ENCODE measurements at places on chromosomes 6 and 20.
A peak's percentile ranks its signal among the peaks of the same experiment; 100 is the strongest.

DNA sequence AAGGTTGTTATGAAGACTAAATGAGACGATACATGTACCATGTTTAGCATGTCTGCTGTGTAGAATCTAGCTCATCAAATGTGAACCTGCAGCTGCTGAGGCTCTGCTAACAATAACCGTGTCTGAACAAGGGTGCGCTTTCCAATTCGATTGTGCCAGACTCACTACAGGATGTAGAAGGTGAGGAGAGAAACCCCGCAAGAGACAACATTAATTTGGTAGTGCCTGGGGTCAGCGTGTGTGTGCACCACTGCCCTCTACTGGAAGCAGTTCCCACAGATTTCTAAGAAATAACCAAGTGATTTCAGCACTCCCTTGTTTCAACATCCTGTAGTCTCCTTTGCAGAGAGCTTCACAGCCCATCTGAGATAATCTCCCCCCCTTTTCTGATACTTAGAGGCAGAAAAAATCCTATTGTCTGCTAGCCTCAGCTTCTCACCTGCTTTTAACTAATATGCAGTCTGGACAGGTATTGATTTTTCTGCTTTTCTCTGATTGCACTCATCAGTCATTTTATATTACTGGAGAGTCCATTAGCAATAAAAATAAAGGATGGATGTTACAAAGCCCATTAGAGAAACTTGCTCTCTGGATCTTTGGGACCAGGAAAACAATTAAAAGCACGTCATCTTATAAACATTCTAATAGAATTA is 96.7 kb upstream of the BACH2 start:
- peak; percentile 51 for DNase-seq

GRCh38 chr6:149483849-149484655 is 762 bp downstream of the ZC3H12D start:
- DNase-seq: no peak

- DNase-seq: no peak
Observed at GRCh38 chr6:63790334-63790733, 154.7 kb downstream of the PHF3 start.

GRCh38 chr6:89145091-89145955 is 532 bp upstream of the PM20D2 start:
- DNase-seq: no peak

DNA sequence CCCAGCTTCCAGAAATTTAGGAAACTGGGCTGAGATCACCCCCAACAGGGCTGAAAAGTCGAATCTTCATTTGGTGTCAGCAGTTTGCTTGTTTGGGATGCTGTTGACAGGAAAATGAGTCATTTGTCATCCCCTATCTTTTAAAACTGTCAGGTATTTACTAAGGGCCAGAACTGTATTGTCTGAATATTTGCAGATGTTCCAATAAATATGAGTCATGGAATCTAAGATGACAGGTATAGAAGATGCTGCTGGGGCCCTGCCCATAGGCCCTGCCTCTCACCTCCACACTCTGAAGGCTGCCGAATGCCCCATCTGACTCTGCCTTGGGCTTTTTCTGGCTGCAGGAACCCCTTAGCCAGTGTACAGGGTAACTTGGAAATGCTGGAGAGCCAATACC is 3.9 kb downstream of the ETV7 start:
- DNase-seq: no peak

DNA sequence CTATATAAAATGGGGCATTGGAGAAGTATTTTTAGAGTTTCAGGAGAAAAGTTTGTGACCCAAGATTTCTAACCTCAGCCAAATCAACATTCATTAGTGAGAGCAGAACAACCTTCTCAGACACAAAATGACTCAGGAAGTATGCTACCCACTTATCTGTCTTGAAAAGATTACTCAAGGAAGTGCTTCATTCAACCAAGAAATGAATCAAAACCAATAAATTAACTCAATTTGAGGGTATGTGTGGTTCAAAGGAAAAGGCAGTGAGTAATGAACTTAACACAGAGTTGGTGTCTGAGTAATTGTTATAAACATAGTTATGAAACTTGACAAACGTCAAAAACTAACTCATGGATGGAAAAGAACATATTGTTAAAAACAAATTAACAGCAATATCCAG is 227.6 kb downstream of the HAO1 start:
- no peak for DNase-seq

DNA sequence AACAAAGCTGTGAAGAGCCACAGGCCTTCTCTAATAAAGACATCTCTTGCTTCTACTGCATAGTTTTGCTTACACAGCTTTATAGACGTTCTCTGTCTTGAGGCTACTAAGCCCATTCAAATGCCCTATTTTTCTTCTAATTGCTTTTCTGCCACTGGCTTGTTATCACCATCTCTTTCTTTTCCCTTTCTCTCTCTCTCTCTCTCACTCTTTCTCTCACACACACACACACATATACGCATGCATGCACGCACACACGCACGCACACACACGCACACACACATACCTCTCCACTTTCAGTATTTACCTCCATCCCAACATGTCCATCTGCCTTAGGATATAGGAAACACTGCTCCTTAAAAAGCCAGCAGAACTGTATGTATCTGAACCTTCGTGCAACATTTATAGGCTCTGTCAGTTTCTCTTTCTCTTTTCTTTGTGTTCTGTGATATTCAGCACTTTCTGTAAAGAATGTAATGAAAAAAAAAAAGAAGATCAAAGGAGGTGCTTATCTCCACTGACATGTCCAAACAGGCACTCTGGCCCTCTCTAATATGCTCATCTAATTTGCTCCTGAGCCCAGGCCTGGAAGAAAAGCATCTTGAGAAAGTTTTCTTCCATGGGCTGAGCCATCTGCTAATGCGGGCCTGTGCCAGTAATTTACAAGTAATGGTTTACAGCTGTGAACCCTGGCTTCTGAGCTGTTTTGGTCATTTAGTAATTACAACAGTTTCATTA is 1046.7 kb upstream of the MAP3K7 start:
- peak; percentile 22 for DNase-seq

- no peak for DNase-seq
Observed at GRCh38 chr20:7010527-7010926, 243.0 kb downstream of the BMP2 start.

DNA sequence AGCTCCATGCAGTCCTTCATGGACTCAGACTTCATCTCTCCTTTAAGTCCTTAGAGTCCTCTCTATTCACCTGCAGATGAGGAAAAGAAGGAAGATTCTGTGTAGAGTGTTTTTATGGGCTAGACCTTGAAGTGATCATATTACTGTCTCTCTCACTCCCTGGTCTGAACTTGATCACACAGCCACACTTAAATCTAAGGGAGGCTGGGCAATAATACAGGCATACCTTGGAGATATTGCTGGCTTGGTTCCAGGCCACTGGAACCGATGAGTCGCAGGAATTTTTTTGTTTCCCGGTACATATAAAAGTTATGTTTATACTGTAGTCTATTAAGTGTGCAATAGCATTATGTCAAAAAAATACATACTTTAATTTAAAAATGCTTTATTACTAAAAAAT is 59.2 kb upstream of the FOXO3 start:
- no peak for DNase-seq

Data from BE2C (cell line).